ENCODE measurements at places on chromosomes 7 and 10.

DNA sequence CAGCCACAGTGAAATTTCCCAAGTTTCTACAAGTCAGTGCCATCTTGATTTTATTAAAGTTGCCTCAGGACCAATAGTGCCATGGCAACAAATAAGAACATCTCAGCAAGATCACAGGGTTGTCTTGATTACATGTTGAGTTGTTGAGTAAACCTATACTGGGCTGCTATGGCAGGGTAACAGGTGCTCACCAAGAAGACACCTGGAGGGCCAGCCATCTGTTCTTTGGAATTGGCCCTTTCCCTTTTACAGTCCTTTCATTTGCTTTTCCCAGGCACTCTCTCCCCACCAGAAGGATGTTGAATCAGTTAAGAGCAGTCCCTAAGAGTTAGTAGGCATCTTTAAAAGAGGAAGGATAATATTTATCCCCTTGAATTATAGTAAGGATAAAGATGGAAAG is 582.0 kb downstream of the TNS3 start:
- DNase-seq: no peak

- DNase-seq: no peak
Measured at GRCh38 chr10:37734971-37735370, 122.4 kb downstream of the ZNF248 start.

DNA sequence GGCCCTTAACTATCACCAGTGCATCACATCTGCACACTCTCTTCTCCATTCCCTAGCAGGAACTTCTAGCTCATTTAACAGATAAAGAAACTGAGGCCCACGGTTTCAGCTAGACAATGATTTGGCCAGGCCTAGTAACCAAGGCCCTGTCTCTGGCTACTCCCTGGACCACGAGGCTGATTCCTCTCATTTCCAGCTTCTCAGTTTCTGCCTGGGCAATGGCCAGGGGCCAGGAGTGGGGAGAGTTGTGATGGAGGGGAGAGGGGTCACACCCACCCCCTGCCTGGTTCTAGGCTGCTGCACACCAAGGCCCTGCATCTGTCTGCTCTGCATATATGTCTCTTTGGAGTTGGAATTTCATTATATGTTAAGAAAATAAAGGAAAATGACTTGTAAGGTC is 13.5 kb downstream of the AQP1 start:
- DNase-seq: no peak

DNA sequence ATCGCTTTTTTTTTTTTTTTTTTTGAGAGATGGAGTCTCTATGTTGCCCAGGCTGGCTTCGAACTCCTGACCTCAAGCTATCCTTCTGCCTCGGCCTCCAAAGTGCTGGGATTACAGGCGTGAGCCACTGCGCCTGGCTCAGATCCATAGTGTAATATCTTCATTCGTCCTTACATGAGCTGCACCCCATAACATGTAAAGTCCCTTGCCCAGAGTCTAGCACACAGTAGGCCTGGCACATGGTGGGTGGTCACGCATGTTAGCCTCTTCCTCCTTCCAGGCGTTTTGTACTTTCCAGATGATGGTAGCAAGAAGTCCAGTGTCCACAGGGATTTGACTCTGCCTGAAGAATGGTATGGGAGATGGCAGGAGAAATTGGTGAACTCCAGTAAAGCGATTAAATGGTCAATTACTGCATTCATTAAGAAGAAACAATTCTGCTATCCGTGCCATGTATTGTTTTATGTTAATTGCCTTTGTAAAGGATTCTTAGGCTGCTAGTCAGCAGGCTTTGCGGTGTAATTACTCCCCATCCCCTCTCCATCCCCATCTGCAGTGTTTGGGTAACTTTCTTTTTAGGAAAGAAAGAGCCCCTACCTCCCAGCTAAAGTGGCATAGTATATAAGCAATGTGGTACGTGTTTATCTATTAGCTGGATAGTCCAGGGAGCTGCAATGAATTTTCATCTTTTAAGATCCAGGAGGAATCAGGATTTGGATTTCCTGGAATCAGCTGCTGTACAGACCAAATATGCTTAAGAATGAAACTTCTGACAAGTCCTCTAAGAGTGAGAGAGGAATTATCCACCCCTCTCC is 1.2 kb downstream of the TPST1 start:
- DNase-seq: no peak

GRCh38 chr10:62826273-62826672 is 10.1 kb upstream of the EGR2 start:
- DNase-seq: no peak

GRCh38 chr7:132876576-132876975 is 205.3 kb downstream of the CHCHD3 start:
- DNase-seq: no peak

Data from NCI-H1930 (cell line).